ENCODE measurements at places on chromosomes 16 and 17.

DNA sequence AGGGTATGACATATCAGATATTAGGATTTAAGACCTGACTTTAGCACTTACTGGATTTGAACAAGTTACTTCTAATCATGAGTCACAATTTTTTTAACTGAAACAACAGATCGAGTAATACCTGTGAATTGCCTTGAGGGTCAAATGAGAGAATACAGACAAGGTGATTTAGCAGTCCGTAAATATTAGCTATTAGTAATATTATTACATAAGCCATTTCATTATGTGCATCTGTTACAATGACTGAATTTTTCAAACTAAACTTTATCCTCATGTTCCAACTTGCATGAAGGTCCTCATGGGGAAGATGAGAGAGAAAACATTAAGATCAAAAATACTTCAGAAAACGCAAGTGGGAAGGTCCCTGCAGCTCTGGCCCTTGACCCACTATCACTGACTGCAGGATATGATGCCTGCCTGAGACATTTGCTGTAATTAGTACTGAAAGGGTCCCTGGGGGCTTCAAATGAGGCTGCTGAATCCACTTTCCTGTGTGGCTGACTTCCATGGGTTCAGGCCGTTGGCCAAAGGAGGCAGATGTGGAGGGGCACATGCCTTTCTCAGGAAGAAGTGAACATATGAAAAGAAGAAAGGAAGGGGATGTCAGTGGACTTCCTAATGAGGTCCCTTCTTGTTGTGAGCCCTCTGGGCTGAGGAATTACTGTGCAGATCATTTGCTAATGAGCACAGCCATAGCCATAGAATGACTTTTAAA, 441.7 kb downstream of the CDH11 start:
- no peak for DNase-seq

- DNase-seq: no peak
Measured at GRCh38 chr17:38732376-38733281, 2.5 kb downstream of the CISD3 start.

DNA sequence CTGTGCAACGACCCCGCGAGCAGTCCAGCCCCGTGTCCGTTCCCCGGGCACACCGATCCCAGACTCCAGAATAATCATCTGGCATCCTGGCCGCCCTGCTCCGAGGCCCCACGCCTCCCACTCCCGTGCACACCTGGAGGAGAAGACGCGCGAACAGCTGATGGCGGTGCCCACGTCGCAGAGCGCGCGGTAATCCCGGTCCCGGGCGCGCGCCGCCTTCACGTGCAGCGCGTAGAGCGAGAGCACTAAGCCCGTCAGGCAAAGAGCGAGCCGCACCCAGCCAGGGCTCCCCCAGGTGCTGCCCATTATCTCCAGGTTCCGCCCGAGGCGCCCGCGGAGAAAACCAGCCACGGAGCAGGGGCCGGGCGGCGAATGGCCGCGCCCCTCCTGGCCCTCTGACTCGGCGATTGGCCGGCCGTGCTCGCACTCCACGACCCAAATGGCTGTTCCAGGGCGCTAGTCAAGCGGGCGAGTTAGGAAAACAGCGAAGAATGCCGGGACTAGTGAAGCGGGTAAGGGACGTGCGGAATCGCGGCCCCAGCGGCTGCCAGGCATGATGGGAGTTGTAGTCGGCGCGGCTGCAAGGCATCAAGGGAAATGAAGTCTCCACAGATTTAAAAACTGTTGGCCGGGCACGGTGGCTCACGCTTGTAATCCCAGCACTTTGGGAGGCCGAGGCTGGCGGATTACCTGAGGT, at the start of gene VKORC1:
TSS of gene VKORC1 (minus strand) at position 374 of the 697 bp plus-strand sequence. CDS start at position 306, 68 bp downstream.
- DNase-seq: peak; percentile 92

GRCh38 chr16:563072-563644, 3.0 kb downstream of the PRR35 start:
- DNase-seq: no peak

- no peak for DNase-seq
Measured at GRCh38 chr16:84667600-84668309, 19.4 kb downstream of the KLHL36 start.

DNA sequence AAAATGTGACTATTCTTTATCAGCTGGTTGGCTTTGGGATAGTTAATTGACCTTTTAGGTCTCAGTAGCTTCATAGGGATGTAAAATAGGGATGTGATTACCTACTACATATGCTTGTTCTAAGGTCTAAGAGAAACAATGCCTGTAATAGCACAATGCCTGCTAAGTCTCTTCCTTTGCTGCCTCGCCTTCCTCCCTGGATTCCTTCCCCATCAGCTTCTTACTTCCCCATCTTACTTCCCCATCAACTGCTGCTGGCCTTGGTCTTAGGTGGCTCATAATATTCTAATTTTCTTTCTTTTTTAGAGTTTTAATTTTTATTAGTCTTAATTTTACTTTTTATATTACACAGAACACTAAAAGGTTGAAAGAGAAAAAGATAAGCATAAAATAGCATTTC, 59.2 kb upstream of the GOT2 start:
- no peak for DNase-seq

GRCh38 chr16:74830648-74831047, 56.0 kb upstream of the FA2H start:
- no peak for DNase-seq

GRCh38 chr17:45345554-45346215, 28.9 kb upstream of the MAP3K14 start:
- DNase-seq: no peak

DNA sequence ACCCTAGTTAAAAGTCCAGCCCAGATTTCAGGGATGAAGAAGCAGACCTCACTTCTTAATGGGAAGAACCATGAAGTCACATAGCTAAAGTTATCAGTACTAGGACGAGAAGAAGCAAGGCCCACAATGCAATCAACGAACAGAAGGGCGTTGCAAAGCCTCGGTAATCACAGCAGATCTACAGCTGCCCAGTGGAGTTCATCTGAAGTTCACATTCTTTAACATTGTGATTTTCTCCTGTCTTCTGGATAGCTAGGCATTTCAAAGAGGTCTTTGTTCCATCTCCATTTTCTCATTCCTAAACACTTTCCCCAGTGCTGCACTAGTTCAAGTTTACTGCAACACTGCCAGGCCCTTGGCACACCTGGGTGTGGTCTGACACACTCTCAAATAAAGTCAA, 226.7 kb upstream of the N4BP1 start:
- no peak for DNase-seq

- no peak for DNase-seq
Measured at GRCh38 chr17:76781056-76781982, 43.4 kb downstream of the MFSD11 start.

- DNase-seq: no peak
Measured at GRCh38 chr17:16987830-16988601, 16.1 kb upstream of the TNFRSF13B start.

DNA sequence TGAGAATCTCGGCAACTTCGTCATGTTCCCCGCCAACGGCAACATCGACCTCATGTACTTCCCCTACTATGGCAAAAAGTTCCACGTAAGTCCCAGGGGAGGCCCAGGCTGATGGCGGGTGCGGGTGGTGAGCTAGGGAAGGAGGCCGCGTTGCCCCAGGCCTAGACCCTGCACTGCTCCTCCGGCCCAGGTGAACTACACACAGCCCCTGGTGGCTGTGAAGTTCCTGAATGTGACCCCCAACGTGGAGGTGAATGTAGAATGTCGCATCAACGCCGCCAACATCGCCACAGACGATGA, 4.8 kb downstream of the ATP1B2 start:
- no peak for DNase-seq
